ENCODE measurements at places on chromosomes 2 and 18.

- DNase-seq: no peak
Observed at GRCh38 chr18:77003316-77003715, 129.3 kb downstream of the MBP start.

GRCh38 chr18:11909061-11909455 lies 941 bp upstream of the MPPE1 start:
- DNase-seq: no peak

DNA sequence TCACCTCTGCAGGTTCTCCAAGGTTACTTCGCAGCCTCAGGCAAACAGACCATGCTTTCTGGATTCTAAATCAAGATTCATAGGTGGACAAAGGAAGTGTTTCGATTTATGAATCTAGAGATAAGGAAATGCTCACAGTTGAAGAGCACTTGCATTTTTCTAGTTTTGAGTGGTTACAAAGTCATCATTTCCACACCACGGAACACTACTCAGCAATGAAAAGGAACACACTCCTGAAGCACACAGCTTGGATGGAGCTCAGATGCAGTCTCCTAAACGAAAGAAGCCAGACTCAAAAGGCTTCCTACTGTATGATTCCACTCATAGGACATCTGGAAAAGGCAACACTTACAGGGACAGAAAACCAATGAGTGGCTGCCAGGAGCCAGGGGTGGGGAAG lies 31.7 kb downstream of the SDC1 start:
- DNase-seq: no peak

- DNase-seq: no peak
Observed at GRCh38 chr2:37934591-37935513, 9.8 kb downstream of the RMDN2 start.

DNA sequence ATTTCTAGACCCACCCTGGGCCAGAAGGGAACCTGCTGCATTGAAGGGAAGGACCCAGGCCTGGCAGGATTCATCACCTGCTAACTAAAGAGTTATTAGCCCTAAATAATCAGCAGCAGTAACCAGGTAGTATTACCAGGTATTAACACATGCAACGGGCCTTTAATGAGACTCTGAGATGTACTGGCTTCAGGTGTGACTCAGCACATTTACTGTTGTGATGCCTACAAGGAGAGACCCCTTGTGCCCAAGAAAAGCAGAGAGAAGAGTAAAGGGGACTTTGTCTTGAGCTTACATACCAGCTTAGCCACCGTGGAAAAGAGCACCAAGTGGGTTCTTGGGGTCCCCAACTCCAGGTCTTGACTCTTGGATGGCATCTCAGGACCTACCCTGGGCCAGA lies 243.1 kb upstream of the SLC39A10 start:
- DNase-seq: no peak

DNA sequence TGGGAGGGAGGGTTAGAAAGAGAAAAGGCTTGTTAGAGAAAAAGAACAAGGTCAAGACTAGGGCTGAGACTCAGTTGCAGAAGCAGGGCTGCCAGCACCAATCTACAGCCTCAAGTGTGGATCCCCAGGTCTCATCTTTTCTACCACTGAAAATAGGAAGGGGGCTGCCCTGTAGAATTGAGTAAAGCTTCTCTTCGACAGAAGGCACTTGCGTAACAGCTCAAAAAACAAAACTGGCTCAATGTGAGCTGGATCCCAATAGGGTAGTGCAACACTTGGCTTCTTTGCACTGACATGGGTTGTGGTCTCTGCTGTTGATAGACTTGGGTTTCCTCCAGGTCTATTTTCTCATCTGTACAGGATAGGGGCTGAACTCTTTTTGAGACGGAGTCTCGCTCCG lies 1.8 kb upstream of the MPV17 start:
- DNase-seq: no peak

GRCh38 chr2:186546846-186547245 lies 43.0 kb upstream of the ITGAV start:
- DNase-seq: no peak

GRCh38 chr18:6382963-6383362 lies 31.7 kb downstream of the L3MBTL4 start:
- no peak for DNase-seq

DNA sequence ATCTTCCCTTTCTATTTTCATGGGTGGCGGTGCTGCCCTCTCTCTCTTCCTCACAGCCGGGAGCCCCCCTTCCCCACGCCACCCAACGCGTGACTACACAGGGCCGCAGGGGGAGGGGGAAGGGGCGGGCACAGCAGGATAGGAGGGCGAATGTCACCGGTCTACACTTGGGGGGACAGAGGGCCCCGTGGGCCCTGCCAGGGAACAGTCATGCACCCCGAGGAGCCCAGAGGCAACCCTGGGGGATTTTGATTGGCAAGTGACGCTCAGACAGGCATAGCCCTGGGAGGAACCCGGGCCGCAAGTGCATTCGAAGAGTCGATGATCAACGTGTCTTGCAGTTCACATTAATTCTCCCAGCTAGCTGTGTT lies 91.1 kb upstream of the ANKRD30BL start:
- no peak for DNase-seq

GRCh38 chr2:143730155-143730952 lies 601.1 kb downstream of the ARHGAP15 start:
- DNase-seq: no peak

DNA sequence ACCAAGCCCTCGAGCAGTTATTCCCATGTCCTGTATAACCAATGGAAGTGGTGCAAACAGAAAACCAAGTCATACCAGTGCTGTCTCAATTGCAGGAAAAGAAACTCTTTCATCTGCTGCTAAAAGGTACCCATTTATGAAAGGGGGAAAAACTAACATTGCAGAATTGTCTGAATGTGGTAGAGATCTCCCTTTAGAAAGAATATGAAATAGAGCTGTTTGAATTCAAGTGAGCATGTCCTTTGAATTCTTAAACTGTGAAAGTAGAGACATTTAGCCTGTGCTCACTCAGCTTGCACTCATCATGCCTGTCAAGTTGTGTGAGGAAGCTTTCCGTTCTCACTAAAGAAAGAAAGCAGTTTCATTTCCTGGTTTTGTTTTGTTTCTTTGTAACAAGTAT lies 87.4 kb downstream of the EML4 start:
- DNase-seq: no peak

- no peak for DNase-seq
Observed at GRCh38 chr2:94861308-94862152, 9.7 kb upstream of the TEKT4 start.

DNA sequence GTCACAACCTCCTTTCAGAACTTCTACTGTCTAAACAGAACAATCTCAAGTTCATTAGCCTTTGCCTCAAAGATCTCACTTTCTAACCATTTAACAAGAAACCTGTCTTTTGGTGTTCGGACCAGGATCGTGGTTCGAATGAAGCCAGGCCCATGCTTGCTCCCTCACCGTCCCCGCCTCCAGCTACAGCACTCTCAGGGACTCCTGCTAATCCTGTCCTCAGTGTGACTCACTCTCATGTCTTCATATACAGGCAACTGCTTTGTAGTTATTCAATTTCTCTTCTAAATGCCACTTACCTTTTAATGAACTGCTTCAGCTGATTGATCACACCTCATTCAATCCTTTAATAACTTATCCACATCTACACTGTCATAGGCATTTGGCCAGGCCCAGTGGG lies 15.8 kb downstream of the SERTAD2 start:
- no peak for DNase-seq

- DNase-seq: no peak
Observed at GRCh38 chr18:8756571-8756970, 51.2 kb downstream of the MTCL1 start.

DNA sequence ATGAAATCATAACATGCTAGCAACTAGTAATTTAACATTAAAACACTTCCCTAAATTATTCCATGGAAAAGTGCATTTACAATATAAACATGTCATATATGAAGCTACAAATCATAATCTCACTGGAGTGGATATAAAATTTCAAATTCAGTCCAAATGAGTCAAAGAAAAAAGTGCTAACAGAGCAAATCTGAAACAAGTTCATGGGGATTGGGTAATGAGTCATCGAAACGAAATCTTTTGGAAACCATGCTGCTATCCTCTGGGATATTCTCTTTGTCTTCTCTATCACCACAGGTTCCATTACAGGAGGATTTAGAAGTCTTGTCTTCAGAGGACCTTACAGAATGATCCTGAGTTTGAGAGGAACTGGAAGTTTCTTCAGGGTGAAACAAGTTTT lies 34.1 kb downstream of the STK17B start:
- no peak for DNase-seq

GRCh38 chr2:118350621-118351020 lies 262.4 kb downstream of the INSIG2 start:
- DNase-seq: no peak

- no peak for DNase-seq
Observed at GRCh38 chr2:216341121-216341520, 31.2 kb downstream of the MARCHF4 start.

DNA sequence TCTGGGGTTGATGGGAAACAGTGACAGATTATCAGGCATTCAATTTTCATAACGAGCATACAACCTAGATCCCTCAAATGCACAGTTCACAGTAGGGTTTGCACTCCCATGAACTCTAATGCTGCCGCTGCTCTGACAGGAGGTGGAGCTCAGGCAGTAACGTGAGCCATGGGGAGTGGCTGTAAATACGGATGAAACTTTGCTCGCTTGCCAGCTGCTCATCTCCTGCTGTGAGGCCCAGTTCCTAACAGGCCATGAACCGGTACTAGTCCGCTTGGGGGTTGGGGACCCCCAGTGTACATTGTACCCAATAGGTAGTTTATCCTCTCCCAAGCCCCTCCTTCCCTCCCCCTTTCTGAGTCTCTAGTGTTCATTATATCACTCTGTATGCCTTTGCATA lies 94.6 kb downstream of the PTH2R start:
- DNase-seq: no peak

DNA sequence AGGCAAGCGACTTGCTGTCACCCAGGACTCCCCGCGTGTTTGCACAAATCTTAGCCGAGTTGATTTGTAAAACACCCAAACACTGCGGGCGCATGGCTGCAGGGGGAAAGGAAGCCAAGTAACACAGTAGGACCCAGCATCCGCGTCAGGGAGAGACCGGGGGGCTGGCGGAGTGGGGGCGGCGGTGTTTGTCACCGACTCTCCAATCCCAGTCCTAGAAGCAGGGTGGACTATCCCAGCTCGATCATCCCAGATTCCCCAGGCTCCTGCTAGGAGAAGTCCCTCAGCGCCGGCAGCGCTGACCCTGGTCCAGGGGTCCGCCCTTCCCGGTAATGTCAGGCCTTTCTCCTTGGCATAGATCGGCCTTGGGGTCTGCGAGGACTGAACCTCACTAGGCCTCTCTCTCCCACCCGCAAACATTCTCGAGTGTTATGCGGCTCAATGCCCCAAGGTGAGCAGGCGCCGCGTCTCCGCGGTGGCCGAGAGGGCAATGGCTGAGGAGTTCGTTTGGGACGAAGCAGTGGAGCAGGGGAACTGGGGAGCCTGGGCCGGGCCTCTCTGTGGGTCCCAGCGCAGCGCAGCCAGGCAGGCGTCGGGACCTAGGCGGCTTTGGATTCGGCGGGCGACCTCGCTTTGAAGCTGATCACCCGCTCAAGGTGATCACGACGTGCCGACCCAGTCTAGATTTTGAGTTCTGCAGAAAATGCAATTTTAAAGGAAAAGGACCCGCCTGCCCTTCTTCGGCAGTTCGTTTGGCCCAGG lies 1.5 kb upstream of the GDF7 start:
- DNase-seq: no peak

DNA sequence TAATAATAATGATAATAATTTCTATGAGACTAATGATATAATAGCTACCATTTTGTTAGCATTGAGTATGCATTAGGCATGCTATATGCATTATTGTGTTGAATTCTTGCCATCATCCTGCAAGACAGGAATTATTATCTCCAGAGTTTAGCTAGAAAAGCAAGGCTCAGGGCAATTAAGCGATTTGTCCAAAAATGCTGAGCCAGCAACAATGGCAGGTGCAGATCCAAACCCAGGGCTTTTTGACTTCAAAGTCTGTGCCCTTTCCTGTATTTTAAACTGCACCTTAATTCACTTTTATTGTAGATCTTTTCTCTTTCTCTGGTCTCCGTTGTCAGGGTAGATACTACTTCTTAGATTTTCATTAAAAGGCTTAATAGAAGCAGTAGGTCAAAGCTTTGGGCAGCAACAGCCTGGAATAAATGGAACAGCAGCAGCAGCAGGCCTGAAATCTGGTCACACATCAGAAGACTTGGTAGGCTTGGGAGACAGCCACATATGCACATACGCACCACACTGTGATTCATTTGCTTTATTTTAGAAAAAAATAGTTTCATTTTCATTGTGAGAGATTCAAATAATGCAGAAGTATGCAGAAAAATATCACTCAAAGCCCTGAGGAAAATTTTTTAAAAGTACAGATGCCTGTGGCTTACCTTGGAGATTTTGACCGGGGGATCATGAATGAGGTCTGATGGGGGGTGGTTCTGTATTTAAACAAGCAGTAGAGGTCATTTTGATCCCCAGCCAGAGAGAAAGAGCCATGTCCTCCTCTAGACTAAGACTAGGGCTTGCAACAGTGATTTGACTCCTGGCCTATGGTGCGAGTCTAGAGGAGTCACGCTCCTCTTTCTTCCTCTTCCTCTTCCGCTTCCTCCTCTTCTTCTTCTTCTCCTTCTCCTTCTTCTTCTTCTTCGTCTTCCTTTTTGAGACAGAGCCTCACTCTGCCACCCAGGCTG lies 455.7 kb downstream of the TSN start:
- no peak for DNase-seq

GRCh38 chr2:189210250-189211087 lies 30.9 kb upstream of the COL5A2 start:
- no peak for DNase-seq

- DNase-seq: no peak
Observed at GRCh38 chr2:197264332-197264731, 46.2 kb downstream of the ANKRD44 start.

DNA sequence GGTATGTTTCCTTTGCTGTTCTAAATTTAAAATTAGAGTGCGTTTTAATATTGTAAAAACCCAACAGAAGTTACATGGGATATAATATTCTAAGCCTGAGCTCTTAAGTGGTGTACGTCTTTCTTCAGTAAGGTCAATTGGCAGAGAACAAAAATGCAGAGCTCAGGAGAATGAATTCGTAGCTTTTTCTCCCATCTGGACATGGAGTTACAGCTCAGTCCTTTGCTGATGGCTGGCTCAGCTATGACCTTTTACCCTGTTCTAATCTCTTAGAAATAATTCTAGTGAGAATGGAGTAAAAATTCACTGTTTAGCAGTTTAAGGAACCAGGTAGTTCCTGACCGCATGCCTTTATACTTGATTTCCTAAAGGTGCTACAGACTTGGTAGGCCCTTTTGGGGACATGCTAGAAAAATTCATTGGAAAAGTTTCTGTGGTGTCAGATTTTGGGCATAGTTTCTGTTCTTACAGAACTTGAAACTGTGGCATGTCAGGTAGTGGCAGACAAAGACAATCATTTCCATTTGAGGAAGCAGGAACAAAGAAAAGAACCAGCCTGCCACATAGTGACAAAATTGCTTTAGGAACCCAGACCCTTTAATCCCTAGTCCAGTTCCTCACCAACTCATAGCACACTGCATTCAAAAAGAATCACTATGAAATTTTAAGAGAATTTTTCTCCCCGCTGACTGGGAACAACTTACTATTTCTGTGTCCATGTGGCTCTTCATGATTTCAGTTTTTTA lies 566.8 kb upstream of the ZNF804A start:
- DNase-seq: no peak

GRCh38 chr2:45253151-45253550 lies 243.9 kb upstream of the SIX2 start:
- DNase-seq: no peak

GRCh38 chr18:80208620-80209019 lies 38.7 kb downstream of the PARD6G start:
- DNase-seq: no peak

All from substantia nigra (tissue), 51 donors.